ENCODE measurements at places on chromosomes 1 and 21.
A peak's percentile ranks its signal among the peaks of the same experiment; 100 is the strongest.

DNA sequence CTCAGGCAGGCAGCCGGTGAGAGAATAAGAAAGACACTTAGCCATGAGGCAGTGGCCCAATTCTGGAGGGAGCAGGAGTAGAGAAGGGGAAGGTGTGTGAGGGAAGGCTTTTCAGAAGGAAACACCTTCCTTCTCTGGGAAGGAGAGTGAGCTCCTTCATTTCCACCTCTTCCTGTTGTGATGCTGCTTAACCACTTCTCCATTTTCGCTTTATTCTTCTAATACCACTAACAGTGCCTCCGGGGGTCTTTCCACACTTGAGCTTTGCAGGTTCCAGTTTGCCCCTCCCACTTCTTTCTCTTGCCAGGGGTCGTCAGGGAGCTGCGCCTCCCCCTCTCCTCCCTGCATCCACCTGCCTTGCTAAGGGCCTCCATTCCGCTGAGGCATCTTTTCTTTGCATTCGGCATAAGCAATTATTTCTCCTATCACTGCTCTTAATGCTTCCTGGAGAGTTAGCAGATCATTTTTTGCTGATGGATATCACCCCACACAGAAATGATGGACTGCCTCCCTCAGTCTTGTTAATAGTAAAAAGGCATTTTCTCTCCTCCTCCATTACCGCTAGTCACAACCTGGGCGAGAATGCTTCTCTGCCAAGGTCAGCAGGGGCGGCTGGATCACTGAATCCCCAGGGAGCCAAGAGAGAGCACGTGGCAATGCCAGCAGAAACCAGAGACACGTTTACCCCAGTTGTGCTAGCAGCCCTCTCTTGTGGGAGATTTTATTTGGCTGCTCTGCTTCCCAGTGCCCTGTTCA, 74.8 kb downstream of the ELAVL4 start:
- no peak for DNase-seq

DNA sequence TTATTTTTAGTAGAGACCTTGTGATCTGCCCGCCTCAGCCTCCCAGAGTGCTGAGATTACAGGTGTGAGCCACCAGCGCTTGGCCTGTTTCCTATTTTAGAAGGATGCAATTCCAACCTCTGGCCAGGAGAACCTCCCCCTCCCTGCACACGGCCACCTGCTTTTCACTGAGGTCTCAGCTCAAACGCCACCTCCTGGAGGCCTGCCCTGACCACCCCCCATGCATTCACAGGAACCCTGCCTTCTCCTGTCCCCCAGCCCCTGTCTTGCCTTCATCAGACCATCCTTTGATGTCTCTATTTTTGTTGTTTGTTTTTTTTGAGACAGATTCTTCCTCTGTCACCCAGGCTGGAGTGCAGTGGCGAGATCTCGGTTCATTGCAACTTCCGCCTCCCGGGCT, 2.3 kb downstream of the SRM start:
- no peak for DNase-seq

GRCh38 chr21:39137248-39138178, 45.7 kb downstream of the PSMG1 start:
- DNase-seq: no peak

GRCh38 chr1:38915352-38915948, 26.2 kb downstream of the RHBDL2 start:
- DNase-seq: no peak

GRCh38 chr1:58870298-58870676, 86.4 kb upstream of the JUN start:
- DNase-seq: no peak

DNA sequence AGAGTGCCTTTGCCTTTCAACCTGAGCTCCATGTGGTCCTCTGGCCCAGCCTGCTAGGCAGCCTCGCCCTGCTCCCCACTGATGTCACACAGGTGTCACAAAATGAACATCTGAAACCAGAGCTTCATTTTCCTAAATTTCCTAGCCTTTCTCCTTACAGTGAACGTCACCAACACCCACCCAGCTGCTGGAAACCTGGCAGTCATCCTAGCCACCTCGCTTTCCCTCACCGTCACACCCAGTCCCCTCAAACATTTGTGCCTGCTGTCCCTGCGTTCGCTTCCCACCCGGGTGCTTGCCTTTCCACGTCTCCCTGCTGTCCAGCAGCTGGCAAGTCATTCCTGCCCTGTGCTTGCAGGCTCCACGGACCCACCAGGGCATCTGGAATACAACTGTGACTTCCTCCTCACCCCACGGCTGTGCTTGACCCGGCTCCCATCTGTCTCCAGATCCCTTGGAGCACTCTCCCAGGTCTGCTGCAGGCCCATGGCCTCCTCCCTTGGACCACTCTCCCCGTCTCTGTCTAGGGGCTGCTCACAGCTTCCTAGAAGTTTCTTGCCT, 23.5 kb downstream of the ADARB1 start:
- DNase-seq: no peak

DNA sequence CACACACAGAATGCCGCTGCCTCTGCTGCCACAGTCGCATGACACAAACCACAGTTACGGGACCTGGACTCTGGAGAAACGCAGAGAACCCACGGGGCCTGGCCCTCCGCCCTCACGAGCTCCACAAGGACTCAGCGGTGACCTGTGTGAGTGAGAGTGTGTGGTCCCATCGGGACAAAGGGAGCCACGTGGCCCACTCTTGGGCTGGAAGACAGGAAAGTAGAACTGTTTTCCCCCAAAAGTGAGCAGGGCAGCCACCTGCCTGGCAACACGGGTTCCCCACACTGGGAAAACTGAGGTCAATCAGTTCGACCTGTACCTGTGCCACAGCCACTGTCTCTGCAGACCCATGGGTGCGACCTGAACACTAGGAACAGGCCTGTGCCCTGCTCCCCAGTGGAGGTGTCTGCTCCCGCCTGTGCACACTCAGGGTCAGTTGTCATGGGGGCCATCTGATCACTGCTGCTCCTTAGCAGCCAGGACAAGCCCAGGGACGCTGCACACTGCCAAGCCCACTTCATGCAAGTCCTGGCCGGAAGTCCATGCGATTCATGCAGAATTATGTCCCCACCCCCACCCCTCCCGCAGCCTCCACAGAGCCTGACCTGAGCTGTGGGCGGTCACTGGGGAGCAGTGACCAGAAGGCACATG, 54.4 kb upstream of the ADARB1 start:
- no peak for DNase-seq

DNA sequence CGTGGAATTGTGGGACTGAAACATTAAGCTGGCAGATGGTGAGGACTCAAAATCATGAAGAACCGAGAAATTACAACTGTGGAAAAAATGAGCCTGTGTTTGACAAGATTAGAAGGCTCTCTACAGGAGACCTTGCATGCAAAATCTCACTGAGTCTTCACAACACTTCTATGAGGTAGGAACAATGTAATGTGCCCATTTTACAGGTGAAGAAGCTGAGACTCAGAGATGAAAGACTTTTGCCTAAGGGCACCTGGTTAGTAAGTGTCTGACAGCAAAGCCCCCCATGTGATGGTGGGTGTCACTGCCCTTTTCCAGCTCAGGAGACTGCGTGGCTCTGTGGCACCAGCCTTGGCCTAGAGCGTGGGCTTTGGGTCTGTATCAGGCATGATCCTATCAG, 21.0 kb downstream of the OPRD1 start:
- no peak for DNase-seq

DNA sequence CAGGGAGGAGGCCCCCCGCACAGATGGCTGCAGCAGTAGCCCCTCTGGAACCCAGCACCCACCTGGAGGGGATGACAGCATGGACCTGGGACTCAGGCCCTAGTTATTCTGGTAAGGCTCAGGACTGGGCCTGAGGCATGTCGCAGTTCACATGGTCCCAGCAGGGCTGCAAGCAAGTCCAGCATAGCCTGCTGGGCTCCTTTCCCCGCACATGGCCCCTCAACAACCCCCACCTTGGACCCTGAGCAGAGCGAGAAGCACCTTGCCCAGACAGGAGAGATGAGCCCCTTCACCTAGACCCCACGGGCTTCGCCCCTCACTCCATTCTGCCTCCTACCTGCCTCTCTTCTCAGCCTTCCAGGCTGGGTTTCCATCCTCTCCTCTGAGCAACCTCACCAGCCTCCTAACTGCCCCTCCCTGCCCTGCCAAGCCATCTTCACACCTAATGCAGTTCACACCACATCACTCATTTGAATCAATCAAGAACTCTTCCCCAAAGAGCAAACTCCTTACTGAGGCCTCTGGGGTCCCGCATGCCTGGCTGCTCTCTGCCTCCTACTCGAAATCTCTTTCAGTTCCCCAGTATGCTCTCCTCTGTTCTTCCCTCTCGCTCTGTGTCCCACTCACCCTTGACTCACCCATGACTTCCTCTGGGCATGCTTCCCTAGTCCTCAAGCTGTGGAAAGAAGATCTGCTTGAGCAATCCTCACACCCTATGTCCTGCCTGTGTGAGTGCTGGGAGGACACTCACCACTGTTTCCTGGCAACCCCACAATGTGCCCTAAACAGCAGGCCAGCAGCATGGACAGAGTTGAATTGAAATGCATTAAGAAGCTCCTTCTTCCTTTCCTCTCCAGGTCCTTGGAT, 9.4 kb upstream of the THEMIS2 start:
- peak; percentile 99 for DNase-seq

DNA sequence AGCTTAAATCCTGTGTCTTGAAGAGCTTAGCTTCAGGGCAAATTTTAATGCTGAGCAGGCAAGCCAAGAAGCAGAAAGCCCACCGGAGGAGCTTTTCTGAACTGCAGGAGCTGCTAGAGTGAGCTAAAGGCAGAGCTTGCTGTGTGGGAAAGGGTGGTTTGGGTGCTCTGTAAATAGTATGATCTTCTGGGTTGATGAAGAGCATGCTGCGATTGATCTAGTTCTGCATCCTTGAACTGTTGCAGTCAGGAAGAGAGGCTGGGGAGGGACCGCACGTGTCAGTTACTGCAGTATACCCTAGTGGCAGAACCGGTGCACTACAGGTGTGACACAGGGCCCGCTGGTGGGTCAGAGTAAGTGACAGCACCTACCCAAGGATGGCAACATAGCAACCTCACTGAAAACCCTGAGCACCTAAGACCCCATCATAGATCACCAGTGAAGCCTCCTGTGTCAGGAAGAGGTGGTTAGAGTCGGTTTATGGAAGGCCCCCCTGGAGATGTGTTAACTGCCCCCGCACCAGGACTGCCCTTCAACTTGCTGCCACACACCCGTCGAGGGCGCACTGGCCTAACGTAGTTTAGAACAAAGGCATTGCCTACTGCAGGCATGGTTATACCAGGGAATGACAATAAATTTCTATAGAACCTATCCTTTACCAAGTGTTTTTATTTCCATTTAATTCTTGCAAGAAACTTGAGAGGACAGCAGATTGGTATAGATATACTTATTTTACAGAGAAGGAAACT, 146.0 kb upstream of the KIAA0040 start:
- no peak for DNase-seq

- DNase-seq: no peak
Observed at GRCh38 chr1:98340511-98340910, 321.0 kb upstream of the SNX7 start.

DNA sequence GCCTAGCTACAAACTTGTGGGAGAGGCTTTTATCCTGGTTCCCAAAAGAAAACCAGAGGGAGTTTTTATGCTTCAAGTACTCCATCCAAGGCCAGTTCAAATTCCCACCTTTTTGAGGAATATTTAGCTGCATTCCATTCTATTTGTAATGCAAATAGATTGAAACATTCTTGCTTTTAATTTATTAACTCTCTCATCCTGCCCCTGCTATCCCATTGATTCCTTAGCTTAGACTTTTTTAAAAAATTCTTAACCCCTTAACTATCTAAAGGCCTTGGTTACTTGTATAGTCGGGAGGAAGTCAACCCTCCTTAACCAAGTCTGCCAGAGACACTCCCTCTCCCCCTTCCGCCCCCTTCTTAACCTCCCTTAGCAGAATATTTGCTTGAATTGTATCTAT, 2.5 kb upstream of the MOV10 start:
- no peak for DNase-seq

DNA sequence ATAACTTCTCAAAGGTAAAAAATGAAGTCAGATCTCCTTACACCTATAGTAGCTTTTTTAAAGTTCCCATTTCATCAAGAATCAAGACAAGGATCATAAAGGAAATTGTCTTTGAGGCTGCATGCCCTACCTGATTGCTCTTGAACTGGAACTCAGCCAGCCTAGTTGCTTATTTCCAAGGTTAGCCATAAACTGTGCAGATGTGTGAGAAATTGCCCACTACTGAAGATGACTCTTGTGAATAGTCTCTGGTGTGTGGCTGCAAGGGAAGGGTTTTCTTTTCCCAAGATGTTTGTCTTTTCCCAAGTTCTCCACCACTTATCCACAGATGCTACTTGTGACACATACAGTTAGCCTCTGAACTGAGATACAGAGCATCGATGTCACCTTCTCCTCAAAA, 81.7 kb upstream of the DUSP10 start:
- DNase-seq: no peak

DNA sequence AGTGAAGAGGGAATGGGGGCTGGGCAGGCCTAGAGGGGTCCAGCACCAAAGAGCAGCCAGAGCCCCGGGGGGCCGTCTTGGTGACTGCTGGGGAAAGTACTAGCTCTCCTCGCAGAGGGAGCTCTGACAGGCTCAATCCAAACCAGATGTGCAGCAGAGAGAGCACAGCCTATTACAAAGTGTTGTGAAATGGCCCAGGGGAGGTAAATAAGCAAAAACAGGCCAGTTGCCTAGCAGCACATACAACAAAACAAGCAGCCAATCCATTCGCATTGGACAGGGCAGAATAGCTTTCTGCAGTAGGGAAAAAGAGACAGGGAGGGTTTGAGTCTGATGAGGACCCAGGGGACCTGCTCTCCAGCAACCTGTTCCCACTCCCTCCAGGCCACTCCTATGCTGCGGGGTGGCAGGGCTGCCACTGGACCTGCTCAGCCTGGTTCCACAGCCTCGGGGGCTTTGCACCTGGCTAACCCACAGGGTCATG, 239.6 kb upstream of the FGGY start:
- peak; percentile 57 for DNase-seq

DNA sequence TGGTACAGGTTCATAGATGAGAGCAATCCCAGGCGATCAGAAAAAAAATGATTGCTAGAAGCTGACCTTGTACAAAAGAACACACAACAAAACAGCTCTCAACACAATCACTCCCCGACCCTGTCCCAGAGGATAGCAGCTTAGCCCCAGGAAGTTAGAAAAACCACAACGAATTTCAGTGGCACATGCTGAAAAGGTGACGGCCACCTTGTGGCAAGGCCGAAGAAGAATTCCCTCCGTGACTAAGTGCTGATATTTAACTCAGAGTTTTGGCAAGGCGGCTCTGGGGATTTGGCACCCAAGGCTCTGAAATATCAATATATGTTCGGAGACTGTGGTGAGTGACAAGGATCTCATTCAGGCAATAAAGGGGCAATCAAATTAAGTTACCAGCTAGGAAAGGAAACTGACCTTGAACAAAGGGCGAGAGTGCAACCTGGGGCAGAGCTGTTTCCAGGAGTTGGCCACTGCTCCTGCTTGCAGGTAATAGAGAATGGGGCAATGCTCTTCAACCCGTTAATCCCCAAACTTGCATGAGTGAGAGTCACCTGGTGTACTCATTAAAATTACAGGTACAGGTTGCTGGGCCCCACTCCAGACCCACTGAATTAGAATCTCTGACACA, 96.2 kb downstream of the BEND5 start:
- no peak for DNase-seq
